ENCODE measurements at places on chromosomes 2 and 18.

DNA sequence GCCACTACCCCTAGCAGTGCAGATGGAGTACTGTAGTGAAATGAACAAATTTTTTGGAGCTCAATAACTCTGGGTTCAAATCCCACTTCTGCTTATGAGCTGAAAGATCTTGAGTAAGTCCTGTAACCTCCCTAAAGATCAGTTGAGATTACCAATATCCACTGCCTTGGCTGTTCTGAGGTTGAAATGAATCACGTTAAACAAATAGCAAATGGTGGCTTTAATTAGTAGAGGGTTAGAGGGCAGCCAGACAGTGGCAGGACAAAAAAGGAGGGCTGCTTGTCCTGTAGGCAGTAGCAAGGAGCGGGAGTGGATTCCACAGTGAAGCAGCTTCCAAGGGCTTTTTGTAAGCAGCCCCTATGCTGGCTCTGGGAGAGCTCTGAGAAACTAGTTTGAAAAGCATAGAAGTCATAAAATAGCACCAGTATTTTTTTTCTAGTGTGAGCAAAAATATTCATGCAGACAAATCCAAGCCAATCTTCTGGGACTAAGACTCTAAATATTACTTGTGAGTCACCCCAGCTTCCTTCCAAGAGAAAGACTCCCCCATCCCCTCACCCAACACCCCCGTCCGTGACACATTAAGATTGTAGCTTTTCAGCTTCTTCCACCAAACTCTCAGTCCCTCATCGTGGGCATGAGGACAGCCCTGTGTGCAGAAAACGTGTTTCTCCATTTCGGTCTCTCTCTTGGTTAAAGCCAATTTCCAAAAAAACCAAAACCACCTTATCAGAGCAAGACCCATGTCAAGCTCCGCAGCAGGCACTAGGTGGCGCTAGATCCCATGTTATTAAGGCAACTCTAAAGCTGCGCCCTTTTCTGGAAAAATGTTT is 123.5 kb upstream of the LGALSL start:
- DNase-seq: peak; percentile 91

- no peak for DNase-seq
These were observed 3.5 kb upstream of the EN1 start for GRCh38 chr2:118850901-118851415.

GRCh38 chr2:178819992-178820391 is 12.8 kb upstream of the TTN start:
- no peak for DNase-seq

DNA sequence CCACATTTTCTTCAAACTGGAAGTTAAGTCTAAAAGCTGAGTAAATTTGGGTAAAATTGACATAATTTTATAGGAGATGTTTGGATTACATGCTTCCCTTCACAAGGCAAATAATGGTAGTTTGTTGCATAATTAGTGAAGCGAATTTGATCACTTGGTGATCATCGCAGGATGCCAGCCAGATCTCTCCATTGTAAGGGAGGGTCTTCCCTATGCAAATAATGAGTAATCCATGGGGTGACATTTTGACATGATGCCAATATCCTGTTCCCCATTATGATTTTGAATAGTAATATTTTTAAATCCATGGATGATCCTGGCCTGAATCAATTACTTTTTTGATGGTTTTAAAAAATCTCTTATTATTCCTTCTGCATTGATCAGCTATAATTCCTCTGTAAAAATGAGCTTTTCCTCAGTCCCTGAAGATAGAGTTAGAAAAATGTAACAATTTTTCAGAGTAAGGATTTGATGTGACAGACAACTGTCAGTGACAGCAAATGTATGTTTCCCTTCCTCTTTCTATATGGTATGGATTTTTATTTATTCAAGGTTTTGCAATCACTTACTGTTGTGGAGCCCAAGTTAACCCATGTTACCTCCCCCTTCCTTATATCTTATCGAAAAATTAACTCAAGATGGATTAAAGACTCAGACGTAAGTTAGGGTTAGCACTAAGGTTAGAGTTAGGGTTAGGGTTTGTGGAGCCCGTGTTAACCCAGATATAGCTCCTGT is 21.4 kb downstream of the CCL20 start:
- no peak for DNase-seq

DNA sequence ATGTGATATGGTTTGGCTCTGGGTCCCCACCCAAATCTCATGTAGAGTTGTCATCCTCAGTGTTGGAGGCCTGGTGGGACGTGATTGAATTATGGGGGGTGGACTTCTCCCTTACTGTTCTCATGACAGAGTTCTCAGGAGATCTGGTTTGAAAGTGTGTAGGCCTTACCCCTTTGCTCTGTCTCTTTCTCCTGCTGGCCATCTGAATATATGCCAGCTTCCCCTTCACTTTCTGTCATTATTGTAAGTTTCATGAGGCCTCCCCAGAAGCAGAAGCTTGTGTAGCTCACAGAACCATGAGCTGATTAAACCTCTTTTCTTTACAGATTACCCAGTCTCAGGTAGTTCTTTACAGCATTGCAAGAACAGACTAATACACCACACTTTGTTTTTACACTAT is 222.3 kb downstream of the DOK6 start:
- DNase-seq: no peak

DNA sequence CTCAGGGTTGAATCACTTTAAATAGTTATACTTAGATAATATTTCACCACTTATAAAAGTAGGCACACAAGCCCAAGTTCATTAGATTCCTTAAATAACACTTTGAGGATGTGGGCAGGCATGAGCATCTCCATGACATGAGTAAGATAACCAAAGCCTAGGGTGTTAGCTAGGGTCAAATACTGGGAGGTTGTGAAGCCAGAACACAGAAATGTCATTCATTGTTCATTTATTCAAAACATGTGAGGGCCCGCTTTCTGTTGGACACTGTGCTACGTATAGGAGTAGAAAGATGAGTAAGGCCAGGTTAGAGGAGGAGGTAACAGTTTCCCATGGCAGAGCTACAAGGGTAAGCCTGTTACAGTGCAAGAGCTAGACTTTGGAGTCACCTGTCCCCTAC is 93.5 kb upstream of the NEDD4L start:
- no peak for DNase-seq

- no peak for DNase-seq
These were observed 255.1 kb downstream of the EIPR1 start for GRCh38 chr2:3122525-3122924.

DNA sequence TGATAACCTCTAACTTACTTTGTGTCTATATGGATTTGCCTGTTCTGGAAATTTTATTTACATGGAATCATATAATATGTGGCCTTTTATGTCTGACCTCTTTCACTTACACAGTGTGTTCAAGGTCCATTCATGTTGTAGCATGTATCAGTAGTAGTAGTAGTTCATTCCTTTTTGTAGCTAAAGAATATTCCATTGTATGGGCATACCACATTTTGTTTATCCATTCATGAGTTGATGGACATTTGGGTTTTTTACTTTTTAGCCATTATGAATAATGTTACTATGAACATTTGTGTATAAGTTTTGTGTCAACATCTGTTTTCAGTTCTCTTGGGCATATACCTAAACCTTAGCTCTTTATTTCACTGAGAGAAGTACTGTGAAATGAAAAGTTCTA is 11.5 kb downstream of the BBS5 start:
- DNase-seq: no peak

DNA sequence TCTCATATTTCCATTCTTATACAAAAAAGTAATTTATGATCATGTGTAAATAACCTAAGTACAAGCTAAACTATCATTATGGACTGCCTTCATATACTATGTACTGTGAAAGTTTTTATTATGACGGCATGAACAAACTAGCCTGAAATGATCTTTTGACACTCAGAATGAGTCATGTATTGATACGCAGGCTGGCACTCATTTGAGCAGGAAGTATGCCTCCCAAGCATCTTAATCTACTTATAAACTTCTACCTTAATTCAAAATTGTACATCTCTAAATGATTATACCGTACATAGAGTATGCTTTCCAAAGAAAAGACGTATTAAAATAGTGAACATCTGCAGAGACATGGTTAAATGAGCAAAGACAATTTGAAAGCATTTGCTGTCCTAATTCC is 207.1 kb upstream of the SPOPL start:
- DNase-seq: no peak

DNA sequence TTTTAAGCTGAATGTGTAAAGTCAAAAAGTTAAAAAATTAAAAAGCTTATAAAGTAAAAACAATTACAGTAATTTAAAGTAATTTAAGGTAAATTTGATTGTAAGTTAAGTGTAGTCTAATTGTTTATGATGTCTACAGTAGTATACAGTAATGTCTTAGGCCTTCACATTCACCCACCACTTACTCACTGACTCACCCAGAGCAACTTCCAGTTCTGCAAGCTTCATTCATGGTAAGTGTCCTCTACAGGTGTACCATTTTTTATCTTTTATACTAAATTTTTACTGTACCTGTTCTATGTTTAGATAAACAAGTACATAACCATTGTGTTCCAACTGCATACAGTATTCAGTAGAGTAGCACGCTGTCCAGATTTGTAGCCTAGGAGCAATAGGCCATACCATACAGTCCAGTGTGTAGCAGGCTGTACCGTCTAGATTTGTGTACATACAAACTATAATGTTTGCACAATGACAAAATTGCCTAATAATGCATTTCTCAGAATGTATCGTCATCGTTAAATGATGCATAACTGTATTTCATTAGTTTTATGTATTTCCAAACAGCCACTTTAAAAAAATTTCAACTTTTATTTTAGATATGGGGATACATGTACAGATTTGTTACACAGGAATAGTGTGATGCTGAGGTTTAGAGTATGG is 319.3 kb downstream of the DYSF start:
- no peak for DNase-seq

- no peak for DNase-seq
These were observed 56.6 kb downstream of the EPG5 start for GRCh38 chr18:45910405-45911023.

- no peak for DNase-seq
These were observed 49.2 kb upstream of the CDC42EP3 start for GRCh38 chr2:37720533-37721200.

- DNase-seq: no peak
These were observed 62.1 kb upstream of the REL start for GRCh38 chr2:60819155-60819862.

GRCh38 chr2:166651080-166651675 is 157.1 kb upstream of the SCN7A start:
- DNase-seq: no peak

DNA sequence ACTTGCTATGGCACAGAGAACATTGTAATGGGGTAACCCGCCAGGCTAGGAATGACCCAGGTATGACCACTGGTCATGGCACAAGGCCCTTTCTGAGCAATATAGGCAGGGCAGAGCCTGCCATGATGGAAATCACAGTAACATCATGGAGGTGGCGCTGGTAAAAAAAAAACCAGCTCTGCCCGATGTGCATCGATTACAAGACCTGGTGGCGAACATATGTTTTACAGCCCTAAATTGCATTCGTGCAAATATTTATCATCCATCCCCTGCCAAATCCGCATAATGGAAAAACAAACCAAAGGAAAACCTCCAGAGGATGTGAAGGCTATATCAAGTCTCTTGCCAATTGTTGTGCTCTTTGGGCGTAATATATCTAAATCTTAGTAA is 60.6 kb downstream of the SEMA4F start:
- no peak for DNase-seq

- DNase-seq: no peak
These were observed 359 bp downstream of the FRZB start for GRCh38 chr2:182866095-182866460.

DNA sequence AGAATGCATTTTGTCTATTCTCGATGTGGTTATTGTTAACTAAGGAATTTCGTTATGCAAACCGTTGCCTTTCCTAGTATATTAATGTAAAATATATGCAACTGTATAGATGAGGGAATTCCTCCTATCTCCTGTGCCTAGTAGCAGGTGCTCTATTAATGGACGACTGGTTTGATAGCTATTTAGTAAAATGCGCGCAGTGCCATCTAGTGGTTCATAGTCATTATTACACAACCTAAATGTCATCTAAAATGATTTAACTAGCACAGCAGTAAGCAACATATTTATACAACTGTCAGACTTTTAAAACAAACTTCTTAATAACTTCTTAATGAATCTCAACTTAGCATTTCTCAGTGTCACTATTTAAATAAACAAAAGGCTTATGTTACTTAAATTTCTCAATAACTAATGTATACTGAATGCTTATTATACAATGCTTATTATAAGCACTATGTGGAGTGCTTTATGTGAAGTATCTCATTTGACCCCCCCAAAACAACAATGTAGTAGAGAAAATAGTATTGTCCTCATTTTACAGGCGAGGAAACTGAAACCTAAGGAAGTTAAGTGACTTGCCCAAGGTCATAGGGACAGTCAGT is 77.9 kb downstream of the DTNA start:
- DNase-seq: peak; percentile 62

DNA sequence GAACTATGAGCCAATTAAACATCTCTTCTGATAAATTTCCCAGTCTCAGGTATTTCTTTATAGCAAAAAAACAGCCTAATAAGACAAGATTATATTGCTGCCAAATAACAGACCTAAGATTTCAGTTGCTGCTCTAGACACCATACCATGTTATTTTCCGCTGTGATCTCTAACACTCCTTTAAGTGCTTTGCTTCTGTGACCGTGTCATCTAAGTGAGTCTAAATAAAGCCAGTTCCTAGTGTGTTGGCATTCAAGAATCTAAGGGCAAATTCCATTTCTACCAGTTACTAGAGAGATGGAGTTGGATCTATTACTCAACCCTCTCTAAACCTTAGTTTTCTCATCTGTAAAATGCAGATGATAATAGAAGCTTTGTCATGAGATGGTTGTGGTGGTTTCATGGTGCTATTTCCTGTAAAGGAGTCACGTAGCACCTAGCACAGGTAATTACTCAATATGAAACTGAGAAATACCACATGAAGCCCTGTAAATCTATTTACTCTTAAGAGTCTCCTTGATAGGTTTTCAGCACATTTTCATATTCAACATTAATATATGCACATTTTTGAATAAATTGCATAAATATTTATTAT is 40.5 kb downstream of the SPHKAP start:
- DNase-seq: no peak

DNA sequence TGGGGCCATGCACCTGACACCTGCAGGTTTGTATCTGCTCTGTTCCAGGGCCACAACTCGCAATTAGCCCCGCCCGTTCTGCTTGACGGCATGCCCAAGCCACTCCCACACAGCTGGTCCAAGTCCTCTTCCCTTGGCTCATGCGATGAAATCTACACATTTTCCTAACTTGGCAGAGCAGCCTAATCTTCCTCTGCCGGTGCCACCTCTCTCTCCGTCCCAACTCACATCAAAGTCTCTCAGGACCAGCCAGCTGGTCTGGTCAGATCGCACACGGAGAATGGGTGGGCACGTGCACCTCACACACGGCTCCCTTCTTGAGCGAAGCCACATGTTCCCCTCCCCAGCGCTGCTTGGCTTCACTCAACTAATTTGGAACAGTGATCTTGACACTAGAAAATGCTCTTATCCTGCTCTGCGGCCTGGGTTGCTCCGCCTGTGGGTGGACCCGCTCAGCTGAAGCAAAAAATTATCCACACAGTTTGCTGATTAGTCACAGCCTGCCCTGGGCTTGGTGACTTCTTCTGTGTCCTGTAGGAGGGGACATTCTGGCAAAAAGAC is 176.7 kb downstream of the NRP2 start:
- no peak for DNase-seq

DNA sequence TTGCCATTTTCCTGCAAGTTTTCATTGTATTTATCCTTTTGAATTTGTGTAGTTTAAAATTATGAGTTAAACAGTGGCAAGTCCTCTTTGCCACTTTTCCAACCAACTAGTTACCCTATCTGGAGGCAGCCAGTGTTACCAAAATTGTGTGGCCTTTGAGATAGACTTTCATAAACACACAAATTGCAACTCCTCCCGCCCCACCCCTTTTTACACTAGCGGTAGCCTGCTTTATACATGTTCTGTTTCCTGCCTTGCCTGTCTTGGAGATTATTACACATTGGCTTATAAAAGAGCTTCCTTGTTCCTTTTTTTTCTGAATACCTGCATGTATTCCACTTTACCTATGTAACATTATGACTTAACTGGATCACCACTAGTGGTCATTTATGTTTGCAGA is 56.5 kb downstream of the RPIA start:
- no peak for DNase-seq

Measured in NCI-H1105 (cell line).